ENCODE measurements at places on chromosomes 3 and 15.

DNA sequence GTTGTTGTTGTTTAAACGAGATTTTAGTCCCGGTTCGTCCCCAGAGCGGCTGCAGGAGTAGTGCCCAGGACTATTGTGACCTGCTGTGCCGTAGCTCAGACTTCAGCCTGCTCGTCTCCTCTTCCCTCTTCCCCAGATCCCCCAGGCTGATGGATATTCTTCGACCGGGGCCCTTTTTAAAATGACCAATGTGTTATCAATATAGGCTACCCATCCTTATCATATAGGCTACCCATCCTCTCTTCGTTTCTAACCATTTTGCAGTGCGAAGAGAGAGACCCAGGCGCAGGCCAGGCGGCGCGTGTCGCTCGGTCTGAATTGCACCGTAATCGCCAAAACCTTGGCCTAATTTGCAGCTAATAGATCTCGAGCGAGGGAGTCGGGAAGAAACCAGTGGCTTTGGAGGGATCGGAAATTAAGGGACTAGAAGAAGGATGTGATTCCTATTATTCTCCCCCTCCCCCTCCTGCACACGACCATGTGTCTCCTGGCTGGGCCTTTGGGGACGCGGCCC, 23.0 kb downstream of the NR2F2 start:
- DNase-seq, result no peak

GRCh38 chr3:179432021-179432420, 19.2 kb downstream of the GNB4 start:
- no peak for DNase-seq

DNA sequence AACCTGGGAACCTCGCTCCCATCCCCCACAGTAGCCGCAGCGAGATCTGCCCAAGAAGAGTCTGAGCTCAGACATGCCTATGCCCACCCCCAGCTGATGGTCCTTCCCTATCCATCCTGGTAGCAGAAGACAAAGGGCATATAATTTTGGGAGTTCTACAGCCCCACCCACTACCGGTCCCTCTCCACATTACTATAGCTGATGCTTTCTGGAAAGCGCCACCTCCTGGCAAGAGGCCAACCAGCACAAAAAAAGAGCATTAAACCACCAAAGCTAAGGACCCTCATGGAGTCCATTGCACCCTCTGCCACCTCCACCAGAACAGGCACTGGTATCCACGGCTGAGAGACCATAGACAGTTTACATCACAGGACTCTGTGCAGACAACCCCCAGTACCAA, 168.4 kb downstream of the MEGF11 start:
- no peak for DNase-seq

DNA sequence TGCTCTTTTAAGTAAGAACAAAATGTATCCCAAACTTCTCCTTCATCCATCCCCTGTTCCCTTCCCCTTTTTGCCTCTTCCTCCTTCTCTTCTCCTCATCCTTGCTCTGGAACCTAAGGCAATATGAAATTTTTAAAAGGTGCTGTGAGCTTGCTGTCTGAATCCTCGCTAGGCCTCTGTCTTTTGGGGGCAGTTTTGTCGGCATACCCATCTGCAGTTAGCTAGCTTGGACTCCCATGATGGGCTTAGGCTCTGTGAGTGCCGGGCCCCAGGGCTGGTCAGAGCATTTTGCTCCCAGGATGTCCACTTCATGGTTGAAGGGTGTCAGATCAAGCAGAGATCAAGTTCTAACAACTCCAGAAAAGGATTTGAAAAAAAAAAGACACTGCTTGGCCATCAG, 18.6 kb downstream of the ZIC1 start:
- DNase-seq, result no peak

DNA sequence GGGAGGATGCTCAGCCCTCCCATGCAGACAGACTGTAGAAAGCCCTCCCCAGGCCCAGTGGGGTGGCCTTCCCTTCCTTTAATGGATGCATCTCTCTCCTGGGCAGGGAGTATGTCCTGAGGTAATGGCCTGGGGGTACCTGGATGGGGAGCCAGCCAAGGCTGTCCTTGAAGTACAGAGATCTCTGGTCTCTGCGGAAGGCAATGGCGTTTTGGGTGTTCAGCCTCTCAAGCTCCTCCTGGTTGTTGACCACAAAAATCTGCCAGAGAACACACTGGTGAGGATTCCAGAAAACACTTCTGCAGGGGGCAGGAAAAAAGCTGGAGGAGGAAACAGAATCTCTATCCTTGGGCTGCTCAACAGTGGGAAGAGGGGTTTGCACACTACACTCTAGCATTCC, 28.9 kb downstream of the EAF1 start:
- DNase-seq, result no peak

- DNase-seq, result no peak
Measured at GRCh38 chr3:193522473-193522872, 32.2 kb downstream of the ATP13A4 start.

DNA sequence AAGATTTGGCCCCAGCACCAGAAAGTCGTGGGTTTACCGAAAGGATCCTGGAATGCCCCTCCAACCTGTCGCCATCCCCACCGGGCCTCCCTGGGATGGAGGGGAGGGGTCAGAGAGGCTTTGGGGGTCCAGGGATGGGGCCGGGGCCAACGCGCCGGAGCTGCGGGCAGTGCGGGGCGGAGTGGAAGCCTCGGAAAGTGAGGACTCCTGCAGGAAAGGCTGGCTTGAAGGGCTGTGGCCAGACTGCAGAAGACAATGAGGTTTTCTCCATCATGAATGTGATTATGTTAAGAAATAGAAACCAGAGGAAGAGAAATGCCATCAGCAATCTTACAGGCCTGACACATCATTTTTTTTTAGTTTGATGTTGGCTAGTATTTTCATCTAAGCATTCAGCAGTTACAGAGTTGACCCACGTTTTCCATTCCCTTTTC, 738 bp downstream of the YEATS2 start:
- DNase-seq, result peak; percentile 34

DNA sequence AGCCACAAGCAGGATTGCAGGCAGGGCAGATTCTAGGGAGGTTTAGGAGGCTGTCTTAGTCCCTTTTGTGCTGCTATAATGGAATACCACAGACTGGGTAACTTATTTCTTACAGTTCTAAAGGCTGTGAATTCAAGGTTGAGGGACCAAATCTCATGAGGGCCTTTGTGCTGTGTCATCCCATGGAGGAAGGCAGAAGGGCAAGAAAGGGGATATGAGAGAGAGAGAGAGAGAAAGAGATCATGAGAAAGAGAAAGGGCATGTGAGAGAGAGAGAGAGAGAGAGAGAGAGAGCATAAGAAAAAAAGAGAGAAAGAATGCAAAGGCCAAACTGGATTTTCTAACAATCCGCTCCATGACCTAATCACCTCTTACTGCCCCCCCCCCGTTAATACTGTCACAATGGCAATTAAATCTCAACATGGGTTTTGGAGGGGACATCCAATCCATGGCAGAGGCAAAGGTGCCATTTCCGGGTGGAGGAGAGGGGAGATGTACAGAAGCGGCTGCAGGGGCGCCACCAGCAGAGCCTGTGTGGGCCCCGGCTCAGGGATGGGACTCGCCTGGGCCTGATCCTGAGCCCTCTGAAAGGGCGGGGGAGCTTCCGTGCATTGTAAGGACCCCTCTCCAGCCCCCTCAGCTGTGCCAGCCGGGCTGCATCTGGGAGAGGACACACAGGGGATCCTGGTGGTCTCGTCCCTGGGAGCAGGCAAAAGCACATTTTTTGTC, 20.5 kb downstream of the MRPS11 start:
- DNase-seq, result no peak

GRCh38 chr15:23073890-23074646, 34.7 kb upstream of the TUBGCP5 start:
- no peak for DNase-seq

DNA sequence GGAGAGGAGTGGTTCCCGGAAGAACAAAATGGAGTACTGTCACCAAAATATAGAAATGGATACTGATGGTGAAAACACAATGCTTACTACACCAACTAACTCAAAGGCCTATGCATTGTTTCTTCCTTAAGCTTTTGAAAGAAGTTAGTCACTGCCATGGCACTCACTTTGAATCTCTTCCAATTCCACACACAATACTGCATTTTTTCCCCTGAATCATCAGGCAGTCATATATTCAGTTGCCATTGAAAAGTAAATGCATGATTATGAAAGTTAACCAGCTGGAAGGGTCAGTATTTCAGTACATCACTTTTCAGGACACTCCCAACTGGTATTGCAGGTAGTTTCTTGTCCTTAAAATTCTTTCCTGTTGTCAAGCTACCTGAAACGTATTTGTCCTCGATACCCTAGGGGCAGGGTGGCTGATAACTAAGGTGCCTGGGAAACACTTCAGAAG, 9.0 kb upstream of the LRRFIP2 start:
- DNase-seq, result no peak

GRCh38 chr3:159887911-159888310, 100.7 kb upstream of the IL12A start:
- DNase-seq, result no peak

DNA sequence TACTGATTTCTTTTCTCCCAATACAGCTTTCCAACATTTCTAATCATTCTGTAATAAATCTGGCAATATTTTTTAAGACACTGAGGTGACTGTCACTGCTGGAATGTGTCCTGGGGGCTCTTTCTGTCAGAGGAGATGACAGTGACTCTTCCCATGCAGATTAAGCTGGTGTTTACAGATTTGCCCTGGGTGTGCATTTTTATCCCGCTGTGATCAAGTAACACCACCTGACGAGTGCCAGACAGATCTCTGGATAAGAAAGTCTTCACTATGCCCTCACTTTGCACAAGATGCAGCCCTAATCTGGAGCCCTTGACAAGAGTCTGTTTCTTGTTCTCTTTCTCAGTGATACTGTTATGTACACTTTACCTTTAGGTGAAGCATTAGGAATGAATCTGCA, 477.7 kb downstream of the ZIC1 start:
- no peak for DNase-seq

- no peak for DNase-seq
Measured at GRCh38 chr3:77320514-77320913, 280.6 kb downstream of the ROBO2 start.

GRCh38 chr3:101151286-101151913, 158.2 kb upstream of the ABI3BP start:
- no peak for DNase-seq

GRCh38 chr3:20075197-20075596, 35.0 kb downstream of the KAT2B start:
- DNase-seq, result no peak

GRCh38 chr3:49642708-49643145, 31.4 kb upstream of the APEH start:
- no peak for DNase-seq

- no peak for DNase-seq
Measured at GRCh38 chr3:41900265-41900664, 61.6 kb downstream of the ULK4 start.

DNA sequence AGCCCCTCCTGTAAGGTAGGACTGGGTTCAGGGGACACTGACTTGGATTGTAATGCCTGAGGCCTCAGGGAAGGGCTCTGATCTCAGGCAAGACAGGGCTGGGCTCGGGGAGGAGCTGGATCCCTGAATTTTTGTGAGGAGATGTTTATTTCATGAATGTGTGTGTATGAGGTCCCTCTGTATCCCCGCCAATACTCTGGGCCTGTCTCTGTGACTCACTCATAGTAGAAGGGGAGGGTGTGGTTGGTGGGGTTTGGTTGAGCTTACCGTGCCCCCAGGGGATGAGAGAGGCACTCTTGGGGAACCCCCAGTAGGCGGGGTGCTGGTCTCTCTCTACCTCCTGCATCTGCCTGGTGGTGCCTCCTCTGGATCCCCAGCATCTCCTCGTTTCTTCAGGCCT, 28.1 kb downstream of the RPSA start:
- DNase-seq, result no peak

GRCh38 chr3:131077904-131078303, 51.2 kb downstream of the NEK11 start:
- DNase-seq, result no peak

- DNase-seq, result no peak
Measured at GRCh38 chr3:23620638-23621015, 185.1 kb upstream of the UBE2E1 start.

GRCh38 chr3:85271911-85272310, 313.1 kb downstream of the CADM2 start:
- no peak for DNase-seq

GRCh38 chr3:114711321-114711886, 417.6 kb downstream of the TIGIT start:
- DNase-seq, result no peak

GRCh38 chr15:76376029-76376428, 39.5 kb downstream of the ISL2 start:
- no peak for DNase-seq

GRCh38 chr3:153163756-153164550, 1.9 kb downstream of the RAP2B start:
- no peak for DNase-seq

GRCh38 chr3:79937567-79937966, 169.8 kb upstream of the ROBO1 start:
- no peak for DNase-seq

DNA sequence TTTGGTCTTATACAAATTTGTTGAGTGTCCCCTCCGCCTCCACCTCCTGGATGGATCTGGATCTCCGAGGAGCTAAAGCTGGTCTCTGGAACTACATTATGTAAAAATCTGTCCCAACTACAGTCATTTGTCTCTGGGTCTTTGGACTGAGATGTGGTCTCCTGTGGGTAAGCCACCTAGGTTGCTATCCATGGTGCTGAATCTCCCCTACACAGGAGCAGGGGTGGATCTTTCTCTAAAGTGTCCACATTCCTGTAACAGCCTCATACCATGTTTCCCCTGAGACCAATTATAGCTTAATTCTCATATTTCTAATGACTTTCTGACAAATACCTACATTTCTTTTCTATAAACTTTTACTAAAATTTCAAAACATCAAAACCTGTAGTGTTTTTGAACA, 625.8 kb downstream of the TAFA4 start:
- no peak for DNase-seq

- DNase-seq, result no peak
Measured at GRCh38 chr15:89780601-89781000, 4.5 kb downstream of the MESP2 start.
